H7 (cell line): ENCODE measurements at places on chromosomes 2 and 18. TPM values are rescaled to one million over a fixed set of nuclear protein-coding genes. Genes with fewer than 3 reads are reported as not detected.

The FAM110C gene
- 2.0 and 2.3 TPM in 2 replicates for total RNA-seq

The DPP10 gene
- total RNA-seq, result 15.6 and 19.3 TPM in 2 replicates

The TUBA4B gene
- total RNA-seq, result 0.28 TPM in 1 of 2 replicates, not detected in the other

The RNU2-63P gene
- total RNA-seq, result 1,165 and 1,374 TPM in 2 replicates

The KATNAL2 gene
- total RNA-seq, result 7.5 and 20.2 TPM in 2 replicates

The NDUFV2 gene
- 189 and 220 TPM in 2 replicates for total RNA-seq

The DNAH6 gene
- 0.04 and 0.10 TPM in 2 replicates for total RNA-seq

The TCF4 gene
- 38.0 and 48.3 TPM in 2 replicates for total RNA-seq

The AGXT gene
- total RNA-seq, result not detected in 2 replicates

The RND3 gene
- 53.3 and 76.6 TPM in 2 replicates for total RNA-seq

The LONRF2 gene
- total RNA-seq, result 0.04 TPM in 1 of 2 replicates, not detected in the other

The FHL2 gene
- 20.0 and 20.4 TPM in 2 replicates for total RNA-seq

The CDK15 gene
- total RNA-seq, result not detected in 2 replicates

The REG3A gene
- total RNA-seq, result not detected in 2 replicates

The LIPT1 gene
- 7.3 and 7.4 TPM in 2 replicates for total RNA-seq

The APOB gene
- 0.07 and 0.17 TPM in 2 replicates for total RNA-seq

The IGFBP5 gene
- 2.9 and 10.2 TPM in 2 replicates for total RNA-seq

The MAP3K2 gene
- total RNA-seq, result 18.0 and 22.8 TPM in 2 replicates

The AKAIN1 gene
- total RNA-seq, result not detected in 2 replicates

The KIF1A gene
- total RNA-seq, result 46.8 and 51.6 TPM in 2 replicates

The NAB1 gene
- 25.4 and 32.4 TPM in 2 replicates for total RNA-seq

The TNFAIP6 gene
- 0.28 TPM in 1 of 2 replicates, not detected in the other for total RNA-seq

The SFT2D3 gene
- 10.5 and 13.4 TPM in 2 replicates for total RNA-seq

The EDAR gene
- total RNA-seq, result 0.03 and 0.11 TPM in 2 replicates

The TUBA3E gene
- total RNA-seq, result not detected in 2 replicates

The AGFG1 gene
- 94.3 and 116 TPM in 2 replicates for total RNA-seq

The EIPR1 gene
- total RNA-seq, result 52.6 and 60.4 TPM in 2 replicates

The ABCG8 gene
- not detected in 2 replicates for total RNA-seq

The LTBP1 gene
- total RNA-seq, result 19.6 and 27.4 TPM in 2 replicates

The BCL2 gene
- 0.81 and 1.8 TPM in 2 replicates for total RNA-seq

The C1GALT1C1L gene
- total RNA-seq, result not detected in 2 replicates

The TET3 gene
- 7.2 and 7.3 TPM in 2 replicates for total RNA-seq

The GALNT3 gene
- total RNA-seq, result 8.0 and 17.1 TPM in 2 replicates

The CXCR1 gene
- total RNA-seq, result not detected in 2 replicates

The RAPGEF4 gene
- total RNA-seq, result 0.69 and 0.78 TPM in 2 replicates
